ENCODE measurements at places on chromosomes 3 and 15. TPM values are rescaled to one million over a fixed set of nuclear protein-coding genes. Genes with fewer than 3 reads are reported as not detected.
A peak's percentile ranks its signal among the peaks of the same experiment; 100 is the strongest.

Gene ACAN
- not detected for polyA plus RNA-seq

Gene NKTR
- polyA plus RNA-seq, result 11.5 TPM

Gene DISP2
- polyA plus RNA-seq, result 6.8 TPM

Gene GOLGA8S
- 0.01 TPM for polyA plus RNA-seq

Gene ABHD5
- 27.8 TPM for polyA plus RNA-seq

Gene PEX5L
- polyA plus RNA-seq, result 0.21 TPM

Gene ESYT3
- polyA plus RNA-seq, result 0.22 TPM

Gene FBXW12
- polyA plus RNA-seq, result not detected

- no peaks in the 10 kb centered on the region for H3K36me3 ChIP-seq
- H3K27me3 ChIP-seq, result no peaks in the 10 kb centered on the region
- no peak overlapping the region for H3K27ac ChIP-seq
- no peak overlapping the region for H3K4me3 ChIP-seq
- no peak for DNase-seq
These were observed 60.4 kb downstream of the CACNA2D2 start for GRCh38 chr3:50442945-50443579.

DNA sequence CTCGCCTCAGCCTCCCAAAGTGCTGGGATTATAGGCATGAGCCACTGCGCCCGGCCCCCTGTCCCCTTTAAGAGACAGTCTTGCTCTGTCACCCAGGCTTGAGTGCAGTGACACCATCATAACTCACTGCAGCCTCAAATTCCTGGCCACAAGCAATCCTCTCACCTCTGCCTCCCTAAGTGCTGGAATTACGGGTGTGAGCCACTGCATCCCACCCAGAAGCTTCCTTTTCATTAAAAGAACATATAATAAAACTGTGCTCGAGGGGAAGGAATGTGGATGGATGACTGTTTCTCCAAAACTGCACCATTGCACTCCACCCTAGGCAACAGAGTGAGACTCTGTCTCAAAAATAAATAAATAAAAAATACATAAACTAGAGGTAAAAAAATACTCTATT, 70.1 kb downstream of the NCEH1 start:
- peaks cover 3% of the 10 kb centered on the region for H3K36me3 ChIP-seq
- H3K4me1 ChIP-seq, result no peaks in the 10 kb centered on the region
- H3K27ac ChIP-seq, result no peak overlapping the region
- no peak overlapping the region for H3K4me3 ChIP-seq
- H3K27me3 ChIP-seq, result no peaks in the 10 kb centered on the region

DNA sequence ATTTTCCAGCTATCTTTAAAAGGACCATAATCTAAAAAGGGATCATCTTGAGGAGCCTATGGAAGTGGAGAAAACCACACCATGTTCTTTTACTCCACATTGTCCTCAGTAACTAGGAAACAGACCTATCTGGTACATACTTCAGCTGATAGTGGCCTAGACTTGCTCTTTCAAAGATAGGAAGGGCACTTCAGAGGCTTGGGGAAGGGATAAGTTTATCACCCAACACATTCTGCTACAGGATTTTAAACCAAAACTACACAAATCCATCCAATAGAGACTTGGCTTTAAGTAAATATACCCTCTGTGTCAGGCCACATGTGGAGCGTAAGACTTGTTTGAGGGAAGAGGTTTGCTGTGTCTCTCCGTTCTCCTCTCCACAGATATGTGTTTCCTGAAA, 35.4 kb downstream of the CP start:
- no peak for DNase-seq
- no peaks in the 10 kb centered on the region for H3K4me1 ChIP-seq
- no peak overlapping the region for H3K4me3 ChIP-seq

- H3K27me3 ChIP-seq, result peaks cover 7% of the 10 kb centered on the region
- no peak for DNase-seq
- H3K27ac ChIP-seq, result no peak overlapping the region
- no peaks in the 10 kb centered on the region for H3K36me3 ChIP-seq
- no peaks in the 10 kb centered on the region for H3K4me1 ChIP-seq
These were observed 66.1 kb downstream of the GJD2 start for GRCh38 chr15:34688699-34689098.

DNA sequence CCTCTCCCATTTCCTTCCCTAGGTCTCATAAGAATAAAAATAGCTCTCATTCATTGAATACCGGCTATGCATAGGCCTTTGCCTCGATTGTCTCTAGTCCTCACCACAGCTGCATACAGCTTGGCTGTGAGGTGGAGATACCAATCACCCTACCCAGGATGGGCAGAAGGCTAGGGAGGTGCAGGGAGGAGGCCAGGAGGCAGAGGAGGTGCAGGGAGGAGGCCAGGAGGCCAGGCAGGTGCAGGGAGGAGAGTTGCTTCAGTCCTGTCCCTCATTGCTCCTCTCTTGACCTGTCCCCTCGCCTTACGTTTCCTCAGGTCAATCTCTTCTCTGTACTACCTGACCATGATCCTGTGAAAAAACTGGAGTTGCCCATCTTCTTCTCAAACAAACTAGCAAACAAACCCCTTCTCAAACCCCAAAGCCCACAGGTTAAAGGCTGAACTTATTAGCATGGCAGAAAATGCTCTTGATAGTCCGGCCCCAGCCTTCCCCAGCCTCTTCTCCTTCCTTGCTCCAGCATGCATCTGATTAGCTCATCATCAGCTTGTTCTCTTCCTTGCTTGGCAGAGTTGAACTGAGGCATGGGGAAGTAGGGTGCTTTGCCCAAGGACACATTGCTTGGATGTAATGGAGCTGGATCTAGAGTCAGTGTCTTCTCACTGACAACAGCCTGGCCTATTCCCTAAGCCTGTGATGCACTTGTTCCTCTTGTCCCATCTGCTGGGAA, 15.8 kb downstream of the PODXL2 start:
- no peaks in the 10 kb centered on the region for H3K4me1 ChIP-seq
- H3K27me3 ChIP-seq, result no peaks in the 10 kb centered on the region

- no peak overlapping the region for H3K4me3 ChIP-seq
- peak overlapping the region; percentile 87 for H3K27ac ChIP-seq
- H3K4me1 ChIP-seq, result no peaks in the 10 kb centered on the region
- no peak for DNase-seq
These were observed 111.1 kb downstream of the FBXL22 start for GRCh38 chr15:63708126-63708772.

DNA sequence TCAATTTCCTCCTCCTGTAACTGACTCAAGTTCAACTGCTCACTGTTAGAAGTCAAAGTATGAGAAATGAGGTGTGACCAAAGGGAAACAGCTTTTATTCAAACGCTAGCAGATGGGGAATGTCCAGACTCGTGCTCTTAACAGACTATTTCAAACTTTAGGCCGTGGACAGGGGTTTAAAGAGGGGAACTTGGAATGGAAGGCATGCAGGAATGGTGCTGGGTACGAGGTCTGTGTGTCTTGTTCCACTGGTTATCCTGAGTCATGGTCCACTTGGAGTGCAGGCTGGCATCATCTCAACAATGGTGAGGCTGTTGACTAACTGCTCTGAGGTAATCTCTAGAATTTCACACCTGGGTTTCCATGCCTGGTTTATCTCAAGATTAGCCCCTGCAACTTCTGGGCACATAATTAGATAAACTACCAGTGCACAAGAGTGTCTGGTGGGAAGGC, 22.9 kb upstream of the DNAAF4 start:
- H3K4me1 ChIP-seq, result no peaks in the 10 kb centered on the region
- H3K36me3 ChIP-seq, result no peaks in the 10 kb centered on the region
- H3K27ac ChIP-seq, result no peak overlapping the region
- no peak for DNase-seq
- H3K27me3 ChIP-seq, result no peaks in the 10 kb centered on the region
- no peak overlapping the region for H3K4me3 ChIP-seq

GRCh38 chr3:30331519-30331918, 274.9 kb upstream of the TGFBR2 start:
- H3K27ac ChIP-seq, result no peak overlapping the region
- H3K4me1 ChIP-seq, result no peaks in the 10 kb centered on the region
- no peaks in the 10 kb centered on the region for H3K27me3 ChIP-seq
- no peak overlapping the region for H3K4me3 ChIP-seq
- DNase-seq, result no peak
- H3K36me3 ChIP-seq, result no peaks in the 10 kb centered on the region

- no peaks in the 10 kb centered on the region for H3K27me3 ChIP-seq
- H3K4me1 ChIP-seq, result no peaks in the 10 kb centered on the region
- no peak overlapping the region for H3K27ac ChIP-seq
- no peak overlapping the region for H3K4me3 ChIP-seq
- DNase-seq, result no peak
These were observed 80.0 kb downstream of the COL6A5 start for GRCh38 chr3:130425484-130425883.

GRCh38 chr3:162945626-162946025, 1449.0 kb downstream of the OTOL1 start:
- H3K27ac ChIP-seq, result no peak overlapping the region
- DNase-seq, result no peak
- H3K36me3 ChIP-seq, result no peaks in the 10 kb centered on the region
- H3K4me3 ChIP-seq, result no peak overlapping the region

DNA sequence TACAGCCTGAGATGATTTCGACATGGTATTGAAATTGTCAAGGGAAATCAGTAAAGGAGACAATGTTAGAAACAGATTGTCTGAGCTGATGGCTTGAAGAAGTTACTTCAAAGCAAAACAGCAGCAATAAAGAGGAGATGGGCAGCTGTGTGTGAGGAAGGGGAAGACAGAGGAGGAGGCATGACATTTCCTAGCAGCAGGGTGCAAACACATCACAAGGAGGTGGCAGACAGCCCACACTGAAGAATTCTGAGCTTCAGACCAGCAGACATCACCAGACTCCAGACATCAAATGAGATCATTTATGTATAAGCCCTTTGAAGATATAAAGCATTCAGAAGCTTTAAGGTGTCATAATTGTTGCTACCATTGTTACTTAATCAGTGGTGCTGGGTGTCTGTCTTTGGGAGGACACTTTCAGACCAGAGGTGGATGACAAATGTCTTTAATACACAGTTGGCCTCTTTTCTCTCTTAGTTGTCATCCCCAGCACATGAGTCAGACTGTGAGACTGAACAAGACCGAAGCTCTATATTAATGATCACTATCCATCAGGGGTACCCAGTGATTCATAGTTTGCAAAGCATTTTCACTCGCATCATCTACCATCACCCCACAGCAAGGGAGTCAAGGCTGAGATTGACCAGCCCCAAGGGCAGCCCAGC, 203.9 kb downstream of the MINAR1 start:
- no peak overlapping the region for H3K4me3 ChIP-seq
- no peak for DNase-seq
- no peaks in the 10 kb centered on the region for H3K36me3 ChIP-seq
- no peaks in the 10 kb centered on the region for H3K27me3 ChIP-seq

GRCh38 chr3:125213364-125213755, 812 bp upstream of the SLC12A8 start:
- H3K4me1 ChIP-seq, result peaks cover 12% of the 10 kb centered on the region
- no peaks in the 10 kb centered on the region for H3K36me3 ChIP-seq
- peaks cover 8% of the 10 kb centered on the region for H3K27me3 ChIP-seq
- DNase-seq, result no peak

GRCh38 chr3:76456322-76456721, 583.6 kb upstream of the ROBO2 start:
- no peaks in the 10 kb centered on the region for H3K36me3 ChIP-seq
- no peaks in the 10 kb centered on the region for H3K4me1 ChIP-seq
- no peaks in the 10 kb centered on the region for H3K27me3 ChIP-seq
- no peak overlapping the region for H3K27ac ChIP-seq
- H3K4me3 ChIP-seq, result no peak overlapping the region
- DNase-seq, result peak; percentile 3
